ENCODE measurements at places on chromosomes 1 and 21.

DNA sequence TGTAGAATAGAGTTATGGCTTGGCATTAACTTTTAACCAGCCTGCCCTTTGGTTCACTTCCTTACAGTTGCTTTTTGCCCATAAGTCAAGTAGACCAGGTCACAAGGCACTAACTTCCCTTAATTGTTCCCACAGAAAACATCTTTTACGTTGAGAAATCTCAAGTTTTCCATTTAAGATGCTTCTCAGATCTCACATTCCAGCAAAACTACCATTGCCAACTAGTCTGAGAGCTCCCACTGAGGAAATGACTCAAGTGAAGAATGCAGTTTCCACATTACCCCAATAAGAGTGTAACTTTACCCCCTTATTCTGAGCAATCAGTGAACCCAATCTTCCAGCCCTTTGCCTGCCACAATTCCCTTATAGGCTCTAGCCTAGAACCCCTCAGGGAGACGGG is 502.2 kb upstream of the OLFM3 start:
- DNase-seq: no peak

DNA sequence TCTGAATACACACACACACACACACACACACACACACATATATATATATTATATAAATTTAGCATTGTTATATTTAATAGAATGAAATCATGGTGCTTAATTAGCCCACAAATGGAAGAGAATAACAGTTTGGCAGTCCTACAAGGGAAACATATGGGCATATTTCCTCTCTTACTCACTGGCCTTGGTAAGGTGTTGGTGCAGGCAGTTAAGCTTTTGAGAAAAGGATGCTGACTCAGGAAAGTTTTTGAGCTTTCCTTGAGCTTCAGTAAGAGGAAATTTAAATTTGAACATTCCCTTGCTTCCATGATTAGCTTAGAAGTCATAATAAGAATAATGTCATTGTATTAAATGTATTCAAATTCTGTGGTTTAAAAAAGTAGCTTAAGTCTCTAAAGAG is 37.0 kb upstream of the B3GALT5 start:
- no peak for DNase-seq

DNA sequence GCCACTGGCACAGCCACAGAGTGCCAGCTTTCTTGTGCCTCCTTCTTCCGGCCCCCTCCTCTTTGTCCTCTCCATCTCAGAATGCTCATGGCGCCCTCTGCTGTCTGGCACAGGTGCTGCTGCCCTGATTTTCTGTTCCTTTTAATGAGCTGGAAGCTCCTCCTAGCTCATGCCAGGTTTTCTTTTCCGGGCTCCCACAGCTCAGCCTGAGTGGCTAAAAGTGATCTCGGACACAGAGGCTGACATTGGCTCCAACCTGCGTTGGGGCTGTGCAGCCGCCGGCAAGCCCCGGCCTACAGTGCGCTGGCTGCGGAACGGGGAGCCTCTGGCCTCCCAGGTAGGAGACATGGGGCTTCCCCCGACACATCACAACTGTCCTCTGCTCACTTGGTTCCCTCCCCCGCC is 18.7 kb downstream of the CNTN2 start:
- DNase-seq: peak; percentile 84

- DNase-seq: no peak
Measured at GRCh38 chr1:42477775-42478174, 14.7 kb downstream of the CCDC30 start.

DNA sequence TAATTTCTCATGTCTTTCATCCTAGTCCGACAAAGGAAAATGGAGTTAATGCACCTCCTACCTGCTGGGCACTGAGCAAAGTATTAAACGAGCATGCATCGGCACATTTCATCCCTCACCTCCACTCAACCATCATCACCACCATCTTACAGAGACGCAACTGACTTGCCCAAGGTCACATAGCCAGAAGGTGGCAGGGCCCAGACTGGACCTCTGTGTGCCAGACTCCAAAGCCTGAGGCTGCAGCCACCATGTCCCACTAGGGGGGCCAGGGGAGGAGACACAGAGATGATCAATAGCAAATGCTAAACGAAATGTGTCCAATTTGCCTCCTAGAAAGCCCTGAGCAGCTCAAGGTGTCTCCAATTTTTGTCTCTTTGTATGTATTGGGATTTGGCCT is 163.7 kb upstream of the EDN2 start:
- DNase-seq: no peak

- no peak for DNase-seq
Measured at GRCh38 chr1:231485029-231485784, 43.3 kb upstream of the TSNAX start.

GRCh38 chr1:60510162-60510561 is 436.6 kb upstream of the C1orf87 start:
- no peak for DNase-seq

DNA sequence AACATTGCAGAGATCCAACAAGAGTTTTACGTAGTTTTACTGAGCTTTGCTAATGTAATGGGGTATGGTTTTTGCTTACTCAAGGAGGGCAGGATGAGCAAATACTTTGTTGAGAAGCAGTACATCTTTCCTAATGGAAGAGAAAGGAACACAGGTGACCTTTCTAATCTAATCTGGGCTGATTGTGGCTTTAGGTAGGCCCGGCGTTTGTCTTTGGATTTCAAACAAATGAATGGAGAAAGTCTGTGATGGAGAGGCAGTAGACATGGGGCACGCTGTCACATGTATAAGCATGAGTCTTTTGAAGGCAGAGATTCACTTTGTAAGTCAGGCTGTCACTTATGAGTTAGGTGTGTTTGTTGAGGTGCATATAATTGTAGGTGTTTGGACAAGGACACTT is 1.7 kb downstream of the PLEKHM2 start:
- no peak for DNase-seq

DNA sequence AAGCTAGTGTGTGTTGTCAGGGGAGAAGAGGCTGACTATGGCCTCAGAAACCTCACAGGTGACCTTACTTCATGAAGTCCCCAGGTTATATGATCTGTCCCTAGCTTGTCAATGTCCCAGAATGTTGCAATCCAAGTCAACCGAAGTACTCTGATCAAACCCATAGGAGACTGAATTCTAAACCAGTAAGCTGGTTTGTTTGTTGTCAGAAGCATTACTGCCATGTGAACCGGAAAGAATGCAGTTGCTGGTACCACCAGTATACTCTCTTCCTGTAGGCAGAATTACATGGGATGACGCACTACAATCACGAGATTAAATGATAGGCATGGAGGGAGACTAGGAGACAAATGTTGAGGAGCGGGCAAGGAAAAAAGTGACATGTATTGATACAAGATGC is 26.1 kb upstream of the MAN1A2 start:
- DNase-seq: no peak

DNA sequence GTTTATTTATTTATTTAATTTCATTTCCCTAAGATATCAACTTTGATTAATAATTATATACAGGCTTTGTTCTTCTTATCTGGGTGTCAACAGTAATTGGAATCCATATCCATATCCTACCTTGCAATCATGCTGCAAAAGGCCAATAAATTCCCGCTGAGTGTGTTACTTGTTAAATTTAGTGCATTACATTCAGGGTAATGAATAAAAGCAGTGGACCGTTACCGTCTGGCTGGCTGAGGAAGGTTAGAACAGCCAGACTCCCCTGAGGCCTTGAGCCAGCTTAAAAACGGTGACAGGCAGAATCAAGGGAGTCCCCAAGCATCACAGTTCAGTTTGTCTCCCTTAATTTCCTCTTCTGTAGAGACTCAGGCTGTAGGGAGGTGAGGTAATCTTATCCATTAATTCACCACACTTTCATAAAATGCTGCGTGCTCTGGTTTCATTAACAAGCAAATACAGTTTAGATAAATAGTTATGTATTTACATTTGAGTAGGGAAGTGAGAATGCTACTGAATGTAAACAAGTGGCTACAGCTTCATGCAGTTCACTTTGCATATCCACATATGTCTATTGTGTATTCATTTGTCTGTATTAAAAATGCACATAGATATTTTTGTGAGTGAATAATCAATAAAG is 888.2 kb upstream of the CXADR start:
- no peak for DNase-seq

DNA sequence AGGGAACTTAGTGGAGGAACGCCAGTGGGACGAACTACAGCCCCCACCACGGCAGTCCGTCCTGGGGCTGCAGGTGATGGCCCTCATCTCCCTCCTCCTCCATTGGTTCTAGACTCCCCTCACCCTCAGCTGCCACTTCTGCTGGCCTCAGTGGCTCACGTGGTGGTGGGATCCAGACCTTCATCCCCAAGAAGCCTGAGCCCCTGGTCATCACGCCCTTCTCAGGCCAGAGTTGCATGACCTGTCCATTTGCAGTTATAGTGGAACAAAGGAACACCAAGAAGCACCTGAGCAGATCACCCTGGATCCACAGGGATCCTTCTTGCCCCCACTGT is 13.0 kb upstream of the FAM110D start:
- DNase-seq: no peak
